Endodermal cell (in vitro differentiated cells): ENCODE measurements at places on chromosomes 11 and 22.
A peak's percentile ranks its signal among the peaks of the same experiment; 100 is the strongest.

DNA sequence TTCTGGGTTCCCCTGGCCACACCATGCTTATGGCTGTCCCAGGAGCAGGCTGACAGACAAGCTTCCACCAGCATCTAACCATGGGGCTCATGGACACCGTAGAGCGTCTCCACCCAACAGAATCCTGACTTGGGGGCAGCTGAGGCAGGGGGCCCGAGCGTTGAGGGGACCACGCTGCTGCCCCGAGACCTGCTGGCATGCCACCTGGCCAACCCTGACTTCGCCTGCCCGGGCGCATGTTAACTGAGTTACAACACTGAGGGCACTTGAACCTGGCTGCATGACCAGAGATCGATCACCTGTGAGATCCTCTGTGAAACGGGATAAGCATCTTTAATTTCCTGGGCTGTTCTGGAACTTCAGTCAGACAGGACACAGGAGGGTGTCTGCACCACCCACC lies 13.7 kb downstream of the PPM1F start:
- DNase-seq: no peak

- no peak for DNase-seq
Observed at GRCh38 chr11:118161786-118162185, 9.2 kb upstream of the SCN4B start.

DNA sequence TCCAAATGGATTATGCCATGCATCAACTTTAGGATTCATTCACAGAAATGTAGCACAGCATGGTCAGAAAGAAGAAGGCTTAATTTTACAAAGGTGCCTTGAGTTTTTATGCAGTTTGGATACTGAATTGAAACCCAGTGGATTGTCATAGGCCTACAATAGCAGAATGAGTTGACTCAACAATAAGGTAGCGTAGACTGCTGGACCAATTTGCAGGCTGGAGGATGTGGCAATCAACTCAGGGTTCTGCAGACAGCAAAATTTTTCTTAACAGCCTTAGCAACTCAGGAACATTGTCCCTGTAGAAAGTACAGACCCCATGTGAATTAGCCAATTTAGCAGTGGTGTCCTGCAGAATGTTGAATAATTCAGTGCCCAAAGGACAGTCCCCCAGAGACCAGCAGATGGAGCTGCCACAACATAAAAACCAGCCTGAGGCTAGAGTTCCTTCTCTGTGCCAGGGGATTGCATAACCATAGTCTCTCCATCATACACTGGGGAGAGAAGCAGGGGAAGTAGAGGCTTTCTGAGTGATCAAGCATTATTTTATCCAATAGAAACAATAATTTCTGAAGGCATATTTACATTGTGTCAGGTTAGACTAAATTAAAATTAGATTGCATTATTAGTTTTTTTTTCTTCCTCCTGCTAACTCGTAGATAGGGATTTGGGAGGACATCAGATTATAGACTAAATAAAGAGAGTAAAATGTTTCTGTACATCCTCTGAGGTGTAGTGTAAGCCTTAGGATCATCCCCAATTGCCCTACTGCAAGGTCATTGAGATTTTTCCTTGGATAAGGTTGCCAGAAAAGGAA lies 20.3 kb upstream of the MRPL17 start:
- peak; percentile 81 for DNase-seq

DNA sequence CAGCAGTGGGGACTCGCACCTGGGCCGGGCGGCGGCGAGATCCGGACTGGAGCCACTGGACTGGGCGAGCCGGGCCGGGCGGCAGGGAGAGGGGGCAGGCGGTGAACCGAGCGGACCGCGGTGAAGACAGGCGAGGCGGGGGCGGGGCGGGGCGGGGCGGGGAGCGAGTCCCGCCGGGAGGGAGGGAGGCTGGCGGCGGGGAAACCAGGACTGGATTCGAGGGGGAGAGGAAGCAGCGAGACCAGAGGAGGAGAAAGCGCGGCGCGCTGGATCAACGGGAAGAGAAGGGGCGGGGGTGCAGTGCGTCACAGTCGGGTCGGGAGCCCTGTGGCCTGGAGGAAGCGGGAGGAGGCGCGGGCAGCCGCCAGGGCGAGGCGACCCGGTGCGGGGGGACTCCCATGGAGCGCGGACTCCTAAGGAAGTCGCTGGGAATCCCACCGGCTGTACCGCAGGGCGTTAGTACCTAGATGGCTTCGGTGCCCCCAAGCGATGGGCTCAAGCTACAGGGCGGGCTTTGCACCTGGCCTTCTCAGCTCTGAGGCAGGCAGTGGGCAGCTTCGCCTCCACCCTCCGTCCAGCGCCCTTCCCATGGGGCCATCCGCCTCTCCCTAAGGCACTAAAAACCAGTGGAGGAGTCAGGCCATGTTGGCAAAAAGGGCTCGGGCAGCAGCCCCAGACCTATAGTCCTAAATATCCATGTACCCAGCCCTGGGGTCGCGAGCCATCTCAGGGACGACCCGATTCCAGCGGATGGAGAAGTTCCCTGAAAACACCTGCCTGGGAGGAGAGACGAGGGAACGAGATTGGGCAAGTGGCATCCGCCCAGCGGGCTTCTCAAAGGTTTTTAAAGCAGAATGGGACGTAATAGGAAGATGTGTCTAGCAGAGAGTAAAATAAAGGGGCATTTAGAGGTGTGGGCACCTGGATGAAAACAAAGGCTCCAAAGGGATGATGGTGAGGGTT lies at the start of gene TMEM121B:
Gene TMEM121B (minus strand): TSS at position 128 of the 963 bp plus-strand sequence. CDS start 233 bp downstream, outside the sequence.
- peak; percentile 97 for DNase-seq

GRCh38 chr11:45997599-45997998 lies 75.1 kb downstream of the LARGE2 start:
- DNase-seq: peak; percentile 53

DNA sequence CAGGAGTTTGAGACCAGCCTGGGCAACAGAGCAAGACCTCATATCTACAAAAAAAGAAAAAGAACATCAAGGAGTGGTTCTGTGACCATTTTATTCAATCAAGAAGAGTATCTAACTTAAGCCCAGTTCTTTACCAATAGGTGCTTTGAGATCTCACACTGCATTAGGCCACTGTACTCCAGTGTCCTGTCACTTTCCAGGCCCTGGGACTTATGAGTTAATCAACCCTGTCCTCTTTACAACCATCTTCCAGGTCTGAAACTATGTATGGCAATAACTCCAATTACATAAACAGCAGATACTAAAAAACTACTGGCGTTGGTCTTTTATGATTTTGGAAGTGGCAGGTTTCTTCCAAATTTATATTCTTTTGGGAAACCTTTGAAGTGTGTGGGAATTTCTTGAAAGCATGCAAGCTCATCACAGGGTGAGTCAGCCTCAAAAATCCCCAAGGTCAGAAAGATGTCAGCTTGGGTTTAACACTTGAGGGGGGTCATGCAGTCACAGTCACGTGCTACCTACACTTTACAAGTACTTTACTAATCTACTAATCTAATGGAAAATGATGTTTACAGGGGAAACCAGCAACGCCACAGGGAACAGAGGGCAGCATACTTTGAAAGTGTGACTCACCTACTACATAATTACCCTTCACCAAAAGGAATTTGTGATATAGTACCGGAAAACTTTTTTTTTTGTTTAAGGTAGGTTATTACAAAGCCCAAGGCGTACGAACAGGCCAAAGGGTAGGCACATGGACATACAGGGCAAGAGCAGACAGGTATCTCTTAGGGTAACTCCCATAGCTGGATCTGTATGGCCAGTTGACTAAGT lies 15.6 kb downstream of the PISD start:
- no peak for DNase-seq

- peak; percentile 87 for DNase-seq
Observed at GRCh38 chr22:25564979-25565677, 653 bp downstream of the GRK3 start.

DNA sequence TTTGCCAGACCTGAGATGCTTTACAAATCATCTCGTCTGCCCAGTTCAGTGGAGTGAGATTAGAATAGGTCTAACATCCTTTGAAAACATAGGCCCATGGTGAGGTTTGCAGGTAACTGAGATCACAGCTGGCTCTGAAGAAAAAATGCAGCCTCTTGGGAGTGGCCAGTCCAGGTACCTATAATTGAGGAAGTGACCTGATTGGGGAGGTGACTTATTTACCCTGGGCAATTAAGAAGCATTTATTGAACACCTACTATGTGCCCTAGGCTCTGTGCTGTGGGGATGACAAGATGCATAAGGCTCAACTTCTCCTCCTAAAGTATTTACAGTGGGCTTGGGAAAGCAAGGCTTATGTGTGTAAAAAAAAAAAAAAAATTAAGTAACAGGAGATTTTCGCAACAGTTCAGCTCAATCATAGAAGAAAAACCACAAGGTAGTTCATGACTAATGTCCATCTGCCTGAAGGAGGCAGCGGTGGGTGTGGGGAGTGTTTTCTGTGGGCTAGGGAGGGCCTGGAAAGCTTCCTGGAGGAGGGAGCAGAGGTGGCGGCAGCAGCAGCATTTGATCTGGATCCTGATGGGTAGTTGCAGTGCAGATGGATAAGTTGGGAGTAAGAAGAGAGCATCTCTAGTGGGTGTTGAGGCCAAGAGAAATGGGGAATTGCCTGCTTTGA lies 16.1 kb downstream of the MICAL2 start:
- DNase-seq: peak; percentile 62

DNA sequence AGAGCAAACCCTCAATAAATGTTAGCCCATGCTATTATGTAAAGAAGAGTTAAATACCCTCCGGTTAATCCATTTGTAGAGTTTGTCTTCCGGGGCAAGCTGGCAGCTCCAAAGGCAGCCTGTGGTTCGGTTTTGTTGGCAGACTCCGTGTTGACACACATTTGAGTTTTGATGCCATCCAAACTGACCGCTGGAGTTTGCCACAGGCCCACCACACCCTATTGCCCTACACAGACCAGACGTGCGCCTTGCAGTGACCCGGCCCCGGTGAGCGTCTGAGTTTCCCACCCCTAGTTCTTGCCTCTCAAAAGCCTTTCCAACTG lies 25.1 kb downstream of the ELFN2 start:
- no peak for DNase-seq
